ENCODE measurements at places on chromosomes 2 and 18.

DNA sequence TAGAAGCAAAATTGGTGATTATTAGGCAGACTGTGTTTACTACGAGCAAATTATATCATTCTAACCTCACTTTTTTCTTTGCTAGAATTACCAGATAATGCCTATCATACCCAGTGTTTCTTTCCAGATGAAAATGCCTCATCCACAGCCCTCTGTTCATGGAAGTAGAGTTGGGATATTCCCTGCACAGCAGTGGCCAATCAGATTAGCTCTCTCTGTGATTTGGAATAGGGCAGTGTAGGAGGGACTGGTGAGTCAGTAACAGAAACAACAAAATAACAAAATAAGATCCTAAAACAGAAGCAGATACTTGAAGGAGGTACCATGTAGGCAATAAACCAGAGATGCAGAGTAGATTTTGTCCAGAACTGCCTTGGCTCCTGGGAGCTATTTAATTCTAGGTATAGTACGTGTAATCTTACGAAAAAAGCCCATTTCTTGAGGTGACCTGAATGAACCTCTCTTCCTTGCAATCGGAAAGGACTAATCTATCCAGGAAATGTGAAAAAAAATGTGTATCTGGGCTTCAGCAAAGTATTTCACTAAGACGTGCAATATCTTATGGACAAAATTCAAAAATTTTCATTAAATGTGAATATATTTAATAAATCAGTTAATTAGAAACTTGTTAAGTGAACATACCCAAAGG is 18.4 kb upstream of the TMEM17 start:
- no peak for DNase-seq

DNA sequence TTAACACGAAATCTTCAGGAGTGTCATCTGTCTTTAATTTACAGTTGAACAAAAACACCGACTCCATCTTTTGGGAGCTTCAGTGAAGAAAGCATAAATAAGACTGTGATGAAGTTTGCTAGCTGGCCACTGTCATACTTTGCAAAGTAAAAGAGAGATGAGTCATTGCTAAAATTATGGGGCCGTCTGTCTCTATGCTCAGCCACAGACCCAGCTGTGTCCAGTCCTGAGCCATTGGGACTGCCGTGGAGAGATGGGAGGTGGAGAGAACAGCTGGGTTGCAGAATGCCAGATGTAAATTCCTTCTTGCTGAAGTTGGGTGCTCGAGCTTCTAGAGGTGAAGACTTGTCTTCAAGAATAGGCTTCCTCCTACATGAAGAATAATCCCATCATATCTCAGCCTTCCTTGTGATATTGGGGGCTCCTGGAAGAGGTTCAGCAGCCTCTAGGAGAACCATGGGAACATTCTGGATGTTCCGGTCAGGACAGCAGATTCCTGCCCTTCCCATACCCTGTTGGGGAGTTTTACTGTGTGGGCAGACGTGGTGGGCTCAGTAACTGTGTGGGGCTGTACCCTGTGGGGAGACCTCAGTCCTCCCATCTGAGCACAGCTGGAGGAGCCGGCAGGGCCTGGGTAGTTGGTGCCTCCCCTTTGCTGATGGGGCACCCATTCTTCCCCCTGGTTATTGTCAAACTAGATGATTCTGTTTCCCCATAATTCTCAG is 71.1 kb downstream of the LDLRAD4 start:
- DNase-seq, result no peak

DNA sequence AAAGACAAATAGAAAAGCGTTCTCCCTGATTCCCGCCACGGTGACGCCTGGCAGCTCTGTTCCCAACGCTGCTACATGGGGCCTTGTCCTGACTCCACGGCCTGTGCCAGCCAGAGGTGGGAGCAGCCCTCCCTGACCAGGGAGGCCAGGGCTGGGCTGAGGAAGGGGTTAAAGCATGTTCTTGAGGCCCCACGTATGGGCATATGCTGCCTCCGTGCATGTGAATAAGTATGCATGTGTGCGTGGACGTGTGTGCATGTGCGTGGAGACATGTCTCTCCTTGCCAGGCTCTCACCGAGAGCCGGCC is 1.6 kb upstream of the SNED1 start:
- DNase-seq, result no peak

GRCh38 chr2:8478471-8478793 is 203.4 kb upstream of the ID2 start:
- DNase-seq, result no peak

DNA sequence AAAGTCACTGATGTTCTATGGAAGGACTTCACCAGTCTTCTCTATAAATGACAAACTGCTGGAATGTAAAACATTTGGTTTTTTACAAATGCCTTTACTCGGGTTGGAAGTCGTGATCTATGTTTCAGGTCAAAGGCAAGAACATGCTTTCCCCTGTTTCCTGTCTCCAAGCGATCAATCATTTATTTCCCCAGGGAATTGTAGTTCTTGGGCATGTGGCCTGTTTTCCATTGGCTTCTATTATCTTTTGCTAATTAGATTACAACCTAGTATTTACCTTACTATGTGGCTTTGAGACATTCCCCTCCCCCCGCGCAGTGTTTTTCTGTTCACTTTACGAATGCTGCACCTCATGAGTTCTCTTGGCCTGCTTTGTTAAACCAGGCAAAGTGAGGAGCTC is 684.2 kb downstream of the EPHA4 start:
- no peak for DNase-seq

GRCh38 chr18:61995618-61996017 is 102.8 kb upstream of the RNF152 start:
- DNase-seq, result no peak

GRCh38 chr2:60311524-60311923 is 241.9 kb downstream of the BCL11A start:
- no peak for DNase-seq

- peak; percentile 83 for DNase-seq
Observed at GRCh38 chr2:228777855-228778355, 493.2 kb downstream of the PID1 start.

DNA sequence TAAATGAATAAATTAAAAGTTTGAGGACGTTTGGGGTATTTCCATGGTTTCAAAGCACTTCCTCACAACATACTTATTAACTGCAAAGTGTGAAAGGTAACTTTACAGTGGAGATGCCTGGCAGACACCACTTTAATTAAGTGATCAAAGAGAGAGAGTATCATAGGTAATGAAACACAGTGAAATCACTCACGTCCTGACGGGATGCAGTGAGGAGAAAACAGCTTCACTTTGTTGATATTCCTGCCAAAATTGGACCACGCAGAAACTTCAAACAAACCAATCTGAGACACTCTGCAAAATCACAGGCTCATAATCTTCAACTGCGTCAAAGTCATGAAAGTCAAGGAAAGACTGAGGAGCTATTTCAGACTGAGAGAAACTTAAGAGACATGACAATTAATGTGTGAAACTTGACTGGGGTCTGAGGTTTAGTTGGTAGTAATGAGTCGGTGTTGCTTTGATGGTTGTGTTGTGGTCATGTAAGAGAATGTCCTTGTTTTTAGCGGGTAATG is 66.0 kb upstream of the ITGB6 start:
- no peak for DNase-seq

DNA sequence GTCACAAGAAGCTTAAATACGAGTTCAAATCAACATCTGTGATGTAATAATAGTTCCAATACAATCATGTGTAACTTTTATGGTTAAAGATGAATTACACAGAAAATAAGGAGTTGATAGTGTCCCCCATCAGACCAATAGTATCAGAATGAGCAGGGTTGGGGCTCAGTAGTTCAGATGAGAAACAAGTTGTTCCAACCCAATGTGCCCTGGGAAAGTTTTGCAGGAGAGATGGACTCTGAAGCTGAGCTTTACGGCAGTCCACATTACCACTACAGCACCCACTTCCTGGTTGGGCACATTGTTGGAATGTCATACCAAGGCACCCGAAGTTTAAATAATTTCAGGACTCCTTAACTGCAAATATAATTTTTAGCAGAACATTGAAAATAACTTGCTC is 12.1 kb upstream of the CXCR4 start:
- DNase-seq, result no peak

DNA sequence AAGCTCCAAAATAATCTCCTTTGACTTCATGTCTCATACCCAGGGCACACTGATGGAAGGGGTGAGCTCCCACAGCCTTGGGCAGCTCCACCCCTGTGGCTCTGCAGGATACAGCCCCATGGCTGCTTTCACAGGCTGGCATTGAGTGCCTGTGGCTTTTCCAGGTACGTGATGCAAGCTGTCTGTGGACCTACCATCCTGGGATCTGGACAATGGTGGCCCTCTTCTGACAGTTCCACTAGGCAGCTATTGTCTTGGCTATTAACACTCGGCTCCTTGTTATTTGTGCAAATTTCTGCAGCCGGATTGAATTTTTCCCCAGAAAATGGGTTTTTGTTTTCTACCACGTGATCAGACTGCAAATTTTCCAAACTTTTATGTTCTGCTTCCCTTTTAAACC is 634.2 kb downstream of the TSN start:
- DNase-seq, result no peak

DNA sequence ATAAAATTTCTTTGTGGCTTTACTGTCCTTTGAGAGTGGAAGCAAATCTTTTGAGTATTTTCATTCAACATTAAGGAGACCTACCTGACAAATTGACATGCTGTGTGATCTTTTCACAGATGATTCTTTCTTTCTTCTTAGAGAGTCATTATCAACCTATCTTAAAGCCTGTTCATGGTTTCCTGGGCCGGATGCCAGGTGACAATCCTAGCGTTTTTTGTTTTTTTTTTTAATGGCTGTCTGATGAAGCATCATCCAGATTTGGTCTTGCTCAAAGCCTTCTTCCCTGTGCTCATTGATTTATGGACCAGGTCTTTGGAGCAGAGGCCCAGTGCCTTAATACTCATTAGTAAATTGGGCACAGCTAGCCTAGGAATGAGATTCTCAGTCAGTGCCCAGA is 9.8 kb upstream of the MGAT5 start:
- peak; percentile 31 for DNase-seq

- DNase-seq, result peak; percentile 75
Observed at GRCh38 chr2:209334188-209335017, 89.4 kb upstream of the MAP2 start.

- DNase-seq, result peak; percentile 13
Observed at GRCh38 chr18:76518860-76519538, 24.0 kb upstream of the ZNF516 start.

- DNase-seq, result no peak
Observed at GRCh38 chr2:183024339-183025095, 13.7 kb downstream of the NCKAP1 start.

- no peak for DNase-seq
Observed at GRCh38 chr18:78123926-78124797, 855.5 kb upstream of the SALL3 start.

DNA sequence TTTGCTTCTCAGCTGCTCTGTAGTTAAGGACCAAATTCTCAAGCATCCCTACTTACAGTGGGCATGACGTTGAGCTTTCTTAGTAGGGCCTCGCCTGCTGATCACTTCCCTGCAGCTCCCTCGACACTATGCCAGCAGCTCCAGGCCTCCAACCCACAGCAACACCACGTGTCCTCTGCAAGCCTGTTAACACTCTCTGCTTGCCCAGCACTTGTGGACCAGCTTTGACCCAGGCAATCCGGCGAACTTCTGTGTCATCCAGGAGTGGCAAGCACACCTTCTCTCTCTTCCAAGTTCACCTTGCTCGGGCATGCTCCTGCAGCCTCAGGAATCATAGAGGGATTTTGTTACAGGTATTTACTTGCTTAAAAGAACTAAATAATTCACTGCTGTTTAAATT is 138.6 kb upstream of the FHL2 start:
- DNase-seq, result no peak

- no peak for DNase-seq
Observed at GRCh38 chr2:241728627-241729026, 5.8 kb upstream of the D2HGDH start.

- peak; percentile 1 for DNase-seq
Observed at GRCh38 chr2:52518678-52519077, 1248.9 kb upstream of the CHAC2 start.

DNA sequence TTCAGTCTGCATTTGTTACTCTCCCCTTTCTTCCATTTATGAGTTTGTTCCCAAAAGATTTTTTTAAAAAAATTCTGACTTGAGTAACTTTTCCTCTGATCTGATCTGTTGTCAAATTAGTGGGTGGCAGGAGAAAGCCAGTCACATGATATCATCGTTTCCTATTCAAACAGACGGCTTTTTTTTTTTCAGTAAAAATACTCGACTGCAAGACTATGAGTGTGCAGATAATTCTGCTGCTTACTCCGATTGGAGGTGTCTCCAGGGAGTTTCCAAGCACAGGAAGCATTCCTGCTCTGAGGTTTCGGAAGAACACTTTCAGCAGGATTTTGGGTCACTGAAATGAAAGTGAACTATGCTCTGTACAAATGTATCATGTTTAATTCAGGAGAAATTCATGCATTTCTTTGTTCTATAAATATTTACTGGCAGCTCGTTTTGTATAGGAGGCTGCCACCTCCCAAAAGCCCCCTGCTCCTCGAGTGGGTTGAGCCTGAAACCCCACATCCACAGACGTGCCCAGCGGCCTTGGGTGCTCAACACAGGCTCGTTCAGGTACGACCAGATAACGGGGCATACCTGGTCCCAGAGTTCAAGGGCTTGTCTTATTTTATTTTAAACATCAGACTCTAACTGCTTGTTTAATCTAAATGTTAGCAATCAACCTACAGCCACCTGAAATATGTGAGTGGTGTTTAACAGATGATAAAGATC is 126.9 kb upstream of the ZNF516 start:
- DNase-seq, result peak; percentile 38

- no peak for DNase-seq
Observed at GRCh38 chr2:238487652-238488346, 61.1 kb downstream of the ASB1 start.

- no peak for DNase-seq
Observed at GRCh38 chr2:29769847-29770246, 151.5 kb downstream of the ALK start.

GRCh38 chr2:61249521-61250071 is 87.6 kb downstream of the C2orf74 start:
- DNase-seq, result no peak

DNA sequence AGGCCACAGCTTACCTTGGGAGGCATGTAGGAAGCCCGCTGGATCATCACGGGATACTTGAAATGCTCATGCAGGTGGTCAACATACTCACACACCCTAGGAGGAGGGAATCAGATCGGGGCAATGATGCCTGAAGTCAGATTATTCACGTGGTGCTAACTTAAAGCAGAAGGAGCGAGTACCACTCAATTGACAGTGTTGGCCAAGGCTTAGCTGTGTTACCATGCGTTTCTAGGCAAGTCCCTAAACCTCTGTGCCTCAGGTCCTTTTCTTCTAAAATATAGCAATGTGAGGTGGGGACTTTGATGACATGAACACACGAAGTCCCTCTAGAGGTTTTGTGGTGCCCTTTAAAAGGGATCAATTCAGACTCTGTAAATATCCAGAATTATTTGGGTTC is 17.9 kb downstream of the TYMS start:
- DNase-seq, result no peak

- DNase-seq, result no peak
Observed at GRCh38 chr2:241321886-241322285, 6.2 kb downstream of the SEPTIN2 start.

GRCh38 chr2:196170213-196170605 is 1.2 kb downstream of the STK17B start:
- DNase-seq, result peak; percentile 75
